Mesenteric fat pad (tissue), 1 donor: ENCODE measurements at places on chromosomes 12 and 14. TPM values are rescaled to one million over a fixed set of nuclear protein-coding genes. Genes with fewer than 3 reads are reported as not detected.

The CPNE6 gene
- not detected for total RNA-seq

The FOXM1 gene
- total RNA-seq, result 0.51 TPM

The KLRG1 gene
- 7.7 TPM for total RNA-seq

The NCOR2 gene
- total RNA-seq, result 248 TPM

DNA sequence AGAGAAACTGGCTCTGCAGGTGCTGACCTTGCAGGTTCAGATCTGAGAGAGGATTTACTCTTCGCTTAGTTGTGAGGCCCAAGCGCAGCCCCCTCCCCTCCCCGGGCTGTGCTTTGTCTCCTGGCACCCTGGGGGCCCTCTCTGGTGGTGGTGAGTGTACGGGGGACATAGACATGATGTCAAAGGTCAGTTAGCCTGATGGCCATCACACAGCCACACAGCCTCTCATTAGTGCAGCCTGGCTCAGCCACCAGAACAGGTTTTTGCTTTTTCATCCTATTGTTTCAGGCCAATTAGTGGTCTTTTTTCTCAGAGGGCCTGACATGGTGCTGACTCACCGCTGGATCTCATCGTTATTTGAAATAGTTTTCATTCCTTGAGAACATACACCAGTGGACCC, 437.9 kb downstream of the AACS start:
- no peak for DNase-seq

The GDF3 gene
- total RNA-seq, result 0.26 TPM

DNA sequence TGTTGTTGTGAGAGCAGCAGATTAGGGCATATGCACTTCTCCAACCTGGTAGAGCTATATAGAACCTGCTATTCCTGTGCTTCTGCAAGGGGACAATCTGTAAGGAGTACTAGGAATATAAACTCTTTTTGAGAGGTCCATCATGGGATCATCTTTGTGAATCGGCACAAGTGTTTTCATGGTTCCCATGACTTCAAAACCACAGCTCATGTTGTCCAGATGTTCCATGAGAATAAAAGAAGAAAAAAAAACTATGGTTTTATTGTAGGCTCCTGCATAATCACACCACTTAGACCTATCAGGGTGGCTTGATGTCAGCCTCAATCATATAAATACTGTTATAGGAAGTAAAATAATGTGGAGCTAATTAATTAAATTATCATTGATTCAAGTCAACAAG, 311.4 kb upstream of the ATP2B1 start:
- DNase-seq, result no peak

- no peak for DNase-seq
Measured at GRCh38 chr14:97113339-97113738, 316.2 kb downstream of the VRK1 start.

GRCh38 chr12:91542067-91542466, 359.4 kb upstream of the DCN start:
- no peak for DNase-seq

DNA sequence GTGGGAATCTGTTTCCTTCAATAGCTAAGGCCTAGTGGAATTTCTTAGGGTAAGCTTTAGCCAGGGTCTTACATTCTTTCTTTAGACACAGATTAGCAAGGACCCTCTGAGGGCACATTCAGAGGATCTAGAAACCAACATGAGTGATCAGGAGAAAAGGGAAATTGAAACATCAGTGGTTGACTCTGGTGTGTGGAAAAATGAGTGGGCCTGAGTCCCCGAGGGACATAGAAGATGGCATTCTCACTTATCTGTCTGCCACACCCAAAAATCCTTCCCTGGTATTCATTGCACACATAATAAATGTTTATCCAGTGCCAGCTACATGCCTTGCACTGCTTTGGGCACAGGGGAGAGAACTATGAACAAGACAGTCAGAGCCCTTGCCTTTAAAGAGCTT, 82.9 kb downstream of the SSPN start:
- no peak for DNase-seq

DNA sequence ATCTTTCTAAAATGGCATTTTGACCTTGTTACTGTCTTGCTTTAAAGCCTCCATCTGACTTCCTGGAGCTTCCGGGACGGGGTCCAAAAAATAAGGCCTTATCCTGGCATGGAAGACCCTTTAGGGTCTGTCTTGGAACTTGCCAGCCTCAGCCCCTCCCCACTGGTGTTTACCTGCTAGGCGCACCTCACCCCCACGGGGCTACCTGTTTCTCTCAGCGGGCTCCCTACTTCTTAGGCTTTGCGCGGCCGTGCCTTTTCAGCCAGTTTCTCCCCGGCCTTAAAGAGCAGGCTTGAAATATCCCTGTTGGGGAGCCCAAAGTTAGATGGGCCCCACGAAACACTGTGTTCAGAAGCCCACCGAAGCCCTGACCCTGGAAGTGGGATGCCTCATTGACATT, 5.1 kb downstream of the RTL1 start:
- DNase-seq, result no peak

DNA sequence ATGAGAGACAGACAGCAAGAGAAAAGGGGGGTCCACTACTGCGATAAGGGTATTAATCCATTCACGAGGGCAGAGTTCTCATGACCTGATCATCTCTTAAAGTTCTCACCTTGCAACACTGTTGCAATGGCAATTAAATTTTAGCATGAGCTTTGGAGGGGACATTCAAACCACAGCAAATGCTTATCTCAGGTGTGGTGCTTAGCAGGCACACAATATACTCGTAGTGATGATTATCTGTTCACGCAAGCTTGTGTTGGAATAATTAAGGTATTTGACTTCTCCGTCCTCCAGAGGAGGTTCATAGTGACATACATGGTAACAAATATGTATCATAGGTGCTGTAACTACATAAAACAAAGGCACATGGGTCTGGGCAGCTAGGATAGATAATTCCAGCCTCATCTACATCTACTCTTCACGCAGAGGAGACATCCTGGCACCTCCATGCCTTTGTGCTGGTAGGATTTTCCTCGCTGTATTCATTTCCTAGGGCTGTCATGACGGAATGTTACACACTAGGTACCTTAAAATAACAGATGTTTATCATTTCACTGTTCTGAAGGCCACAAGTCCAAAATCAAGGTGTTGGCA, 221.2 kb downstream of the RBM19 start:
- no peak for DNase-seq

The ACSM4 gene
- total RNA-seq, result not detected

DNA sequence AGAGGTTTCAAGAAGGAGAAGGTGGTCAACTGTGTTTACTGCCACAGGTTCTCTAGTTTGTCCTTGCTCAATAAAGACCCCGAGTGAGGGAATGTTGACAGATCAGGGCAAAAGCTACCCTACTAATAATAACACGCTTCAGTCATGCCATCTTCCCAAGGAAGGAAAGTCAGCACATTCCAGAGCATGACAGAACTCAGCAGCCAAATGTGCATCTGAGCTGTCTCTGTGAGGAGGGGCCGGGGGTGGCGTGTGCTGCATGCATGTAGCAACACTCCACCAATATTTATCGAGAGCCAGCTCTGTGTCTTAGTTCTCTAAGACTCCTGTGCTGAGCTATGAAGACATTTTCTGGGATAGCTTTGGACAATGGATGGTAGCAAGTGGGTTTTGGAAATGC, 260.4 kb downstream of the DPF3 start:
- DNase-seq, result no peak
